ENCODE measurements at places on chromosomes 4 and X. TPM values are rescaled to one million over a fixed set of nuclear protein-coding genes. Genes with fewer than 3 reads are reported as not detected.

Gene DCAF8L2
- total RNA-seq = not detected

Gene IL2RG
- 397 TPM for total RNA-seq

Gene CT45A10
- total RNA-seq = not detected

Gene TEX13D
- 0.05 TPM for total RNA-seq
